ENCODE measurements at places on chromosomes 7 and 10.

GRCh38 chr7:142754681-142755575, 5.7 kb downstream of the PRSS1 start:
- DNase-seq: no peak

DNA sequence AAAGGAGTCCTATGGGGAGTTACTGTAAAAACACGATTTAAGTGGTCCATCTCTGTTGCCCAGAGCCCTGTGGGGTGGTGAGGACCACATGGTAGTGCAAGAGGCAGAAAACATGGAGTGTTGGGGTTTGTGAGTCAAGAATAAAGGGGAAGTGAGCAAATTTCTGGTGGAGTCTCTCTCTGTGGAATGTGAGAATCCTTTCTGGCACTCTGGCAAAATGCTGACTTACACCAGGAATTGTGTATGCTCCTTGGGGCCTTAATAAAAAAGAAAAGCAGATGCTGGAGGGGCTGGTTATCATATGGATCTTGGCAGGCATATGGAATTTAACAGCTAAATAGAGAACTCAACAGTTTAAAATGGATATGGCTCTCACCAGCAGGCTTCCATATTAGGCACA, 486.0 kb downstream of the TNS3 start:
- no peak for DNase-seq

- DNase-seq: no peak
These were observed 122.9 kb upstream of the BET1 start for GRCh38 chr7:94127026-94127425.

GRCh38 chr10:109534193-109534592, 389.1 kb downstream of the XPNPEP1 start:
- DNase-seq: no peak

- no peak for DNase-seq
These were observed 71.9 kb upstream of the STK17A start for GRCh38 chr7:43511029-43511428.

- DNase-seq: no peak
These were observed 12.5 kb upstream of the ARPC1A start for GRCh38 chr7:99313204-99313573.

- DNase-seq: no peak
These were observed 180.9 kb downstream of the ANK3 start for GRCh38 chr10:60208676-60209269.

DNA sequence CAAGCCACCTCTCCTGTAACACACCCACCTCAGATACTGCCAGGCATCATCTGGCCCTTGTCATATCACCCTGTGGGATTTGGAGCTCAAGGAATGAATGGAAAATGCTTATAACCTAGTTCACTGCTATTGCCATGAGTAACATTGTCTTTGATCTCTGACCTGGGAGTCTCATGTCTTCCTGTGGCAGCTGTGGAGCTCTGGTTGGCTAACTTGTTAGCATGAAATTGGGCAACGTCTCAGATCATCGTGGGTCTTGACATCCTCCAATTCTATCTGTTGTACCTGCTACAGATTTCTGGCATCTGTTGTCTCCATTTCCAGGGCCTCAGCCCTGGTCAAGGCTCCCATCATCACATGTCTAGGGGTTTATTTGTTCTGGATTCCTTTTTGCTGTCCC, 2.2 kb upstream of the TMEM270 start:
- DNase-seq: no peak

GRCh38 chr7:116363637-116364432, 135.7 kb upstream of the CAV2 start:
- no peak for DNase-seq

DNA sequence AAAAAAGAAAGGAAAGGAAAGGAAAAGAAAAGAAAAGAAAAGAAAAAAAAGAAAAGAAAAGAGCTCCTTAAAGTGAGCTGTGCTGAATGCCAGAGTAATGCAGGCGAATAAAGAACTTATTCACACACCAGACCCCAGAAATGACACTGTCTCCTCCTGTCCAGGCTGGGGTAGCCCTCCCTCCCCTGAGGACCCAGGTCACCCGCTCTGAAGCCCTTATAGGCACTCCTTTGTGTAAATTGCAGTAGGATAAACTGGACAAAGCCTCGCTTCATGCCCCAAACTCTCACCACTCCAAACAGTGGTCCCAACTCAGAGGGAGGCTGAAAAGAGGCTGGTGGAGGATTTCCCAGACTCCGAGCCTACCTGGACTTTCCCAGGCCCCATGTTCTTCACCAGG, 46.3 kb downstream of the PKD1L1 start:
- DNase-seq: no peak

- no peak for DNase-seq
These were observed 57.8 kb downstream of the CASD1 start for GRCh38 chr7:94567396-94567795.

GRCh38 chr7:94417901-94418300, 23.2 kb downstream of the COL1A2 start:
- no peak for DNase-seq

DNA sequence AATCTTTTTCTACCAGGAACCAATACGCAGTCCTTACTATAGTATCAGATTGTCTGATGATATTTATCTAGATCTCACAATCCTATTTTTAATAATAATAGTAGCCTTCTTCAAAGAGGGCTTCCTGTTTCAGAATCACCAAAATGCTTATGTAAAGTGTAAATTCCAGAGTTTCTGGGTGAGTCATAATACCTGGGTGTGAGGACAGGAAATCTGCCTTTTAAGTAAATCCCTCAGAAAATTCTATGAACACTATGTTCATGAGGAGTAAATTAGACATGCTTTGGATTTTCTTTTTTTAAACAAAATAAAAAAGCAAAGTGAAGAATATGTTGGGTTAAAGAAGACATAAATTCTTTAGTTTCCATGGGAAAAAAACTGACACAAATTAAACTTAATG, 20.5 kb downstream of the DKK1 start:
- no peak for DNase-seq

GRCh38 chr7:132022188-132022587, 465.8 kb upstream of the PODXL start:
- no peak for DNase-seq

DNA sequence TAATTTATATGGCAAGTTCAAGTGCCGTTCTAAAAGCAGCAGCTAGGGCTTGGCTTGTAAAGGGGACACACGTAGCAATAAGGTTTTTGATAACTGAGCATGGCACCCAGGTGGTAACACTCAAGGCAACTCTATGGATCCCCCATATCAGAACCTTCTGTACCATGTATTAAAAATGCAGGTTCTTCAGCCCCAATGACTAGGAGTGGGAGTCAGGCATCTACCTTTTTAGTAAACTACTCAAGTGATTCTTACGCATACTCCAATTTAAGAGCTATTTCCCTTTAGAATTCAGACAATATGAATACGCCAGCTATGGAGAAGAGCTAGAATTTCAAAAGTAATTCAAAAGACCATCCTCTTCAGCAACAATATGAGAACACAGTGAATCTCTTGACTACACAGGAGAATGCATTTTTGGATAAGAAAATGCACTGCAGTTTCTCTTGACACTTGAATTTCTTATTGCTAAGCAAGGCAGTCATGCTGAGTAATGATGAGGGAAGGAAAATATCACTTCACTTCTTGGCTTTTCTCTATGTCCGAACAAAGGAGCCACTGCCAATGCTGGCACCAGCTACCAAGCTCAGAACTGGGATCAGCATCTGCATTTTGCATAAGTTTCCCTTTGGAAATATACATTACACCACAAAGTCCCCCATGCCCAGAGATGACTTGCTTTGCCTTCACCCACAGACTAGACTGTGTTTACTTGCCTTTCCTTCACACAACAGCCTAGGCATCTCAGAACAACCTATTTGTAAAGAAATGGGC, 53.5 kb downstream of the ABLIM1 start:
- no peak for DNase-seq

DNA sequence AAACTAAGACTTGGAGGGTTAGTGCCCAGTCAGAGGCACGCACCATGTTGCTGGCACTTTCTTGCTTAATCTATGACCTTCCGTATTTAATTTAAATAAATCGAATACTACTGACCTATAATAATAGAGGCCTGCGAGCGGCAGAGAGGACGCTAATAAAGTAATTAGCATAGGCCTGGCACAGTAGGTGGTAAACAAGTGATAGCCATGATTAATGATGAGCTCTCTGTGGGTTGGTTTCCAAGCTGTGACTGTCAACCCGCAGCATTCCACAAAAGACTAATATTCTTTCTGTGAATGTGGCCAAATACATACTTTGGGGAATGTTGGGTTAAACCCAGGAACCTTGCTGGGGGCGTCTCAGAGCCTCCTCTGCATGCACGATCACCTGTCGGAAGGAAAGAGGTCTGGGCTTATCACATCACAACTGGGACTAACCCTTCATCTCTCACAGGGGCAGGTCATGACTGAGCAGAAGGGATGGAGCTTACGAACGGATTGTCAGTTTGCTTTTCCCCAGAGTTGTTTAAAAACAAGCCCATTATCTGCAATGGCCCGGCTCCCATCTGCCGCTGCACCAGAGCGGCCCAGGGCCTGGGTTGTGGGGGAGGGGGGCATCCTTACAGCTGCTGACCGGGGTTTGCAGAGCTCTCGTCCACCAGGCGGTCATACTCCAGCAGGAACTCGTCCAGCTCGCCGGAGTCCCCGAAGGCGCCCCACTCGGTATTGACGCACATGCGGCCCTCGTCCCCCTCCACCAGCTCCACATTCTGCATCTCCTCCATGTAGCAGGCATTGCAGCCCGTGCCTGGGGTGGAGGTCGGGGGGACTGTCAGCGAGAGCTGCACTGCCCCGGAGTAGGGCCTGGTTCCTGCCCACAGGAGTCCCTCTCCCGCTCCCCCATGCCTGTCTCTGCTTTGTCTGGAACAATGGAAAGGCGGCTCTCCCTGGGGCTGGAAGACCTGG, 6.2 kb upstream of the MYL7 start:
- DNase-seq: no peak

GRCh38 chr10:34821587-34822585, 6.8 kb upstream of the PARD3 start:
- no peak for DNase-seq

DNA sequence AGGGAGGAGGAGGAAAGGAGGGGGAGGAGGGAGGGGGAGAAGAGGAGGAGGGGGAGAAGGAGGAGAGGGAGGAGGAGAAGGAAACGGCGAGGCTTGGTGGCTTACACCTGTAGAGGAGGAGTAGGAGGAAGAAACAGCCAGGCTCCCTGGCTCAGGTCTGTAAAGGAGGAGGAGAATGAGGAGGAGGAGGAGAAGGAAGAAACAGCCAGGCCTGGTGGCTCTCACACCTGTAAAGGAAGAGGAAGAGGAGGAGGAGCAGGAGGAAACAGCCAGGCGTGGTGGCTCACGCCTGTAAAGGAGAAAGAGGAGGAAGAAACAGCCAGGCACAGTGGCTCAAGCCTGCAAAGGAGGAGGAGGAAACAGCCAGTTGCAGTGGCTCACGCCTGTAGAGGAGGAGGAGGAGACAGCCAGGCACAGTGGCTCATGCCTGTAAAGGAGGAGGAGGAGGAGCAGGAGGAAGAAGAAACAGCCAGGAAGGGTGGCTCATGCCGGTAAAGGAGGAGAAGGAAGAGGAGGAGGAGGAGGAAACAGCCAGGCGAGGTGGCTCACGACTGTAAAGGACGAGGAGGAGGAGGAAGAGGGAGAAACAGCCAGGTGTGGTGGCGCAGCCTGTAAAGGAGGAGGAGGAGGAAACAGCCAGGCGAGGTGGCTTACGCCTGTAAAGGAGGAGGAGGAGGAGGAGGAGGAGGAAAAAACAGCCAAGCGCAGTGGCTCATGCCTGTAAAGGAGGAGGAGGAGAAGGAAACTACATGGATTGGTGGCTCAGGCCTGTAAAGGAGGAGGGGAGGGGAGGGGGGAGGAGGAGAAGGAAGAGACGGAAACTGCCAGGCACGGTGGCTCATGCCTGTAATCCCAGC, 14.9 kb upstream of the CRCP start:
- DNase-seq: peak; percentile 45

- no peak for DNase-seq
These were observed 9.7 kb downstream of the GIMAP5 start for GRCh38 chr7:150746921-150747320.

DNA sequence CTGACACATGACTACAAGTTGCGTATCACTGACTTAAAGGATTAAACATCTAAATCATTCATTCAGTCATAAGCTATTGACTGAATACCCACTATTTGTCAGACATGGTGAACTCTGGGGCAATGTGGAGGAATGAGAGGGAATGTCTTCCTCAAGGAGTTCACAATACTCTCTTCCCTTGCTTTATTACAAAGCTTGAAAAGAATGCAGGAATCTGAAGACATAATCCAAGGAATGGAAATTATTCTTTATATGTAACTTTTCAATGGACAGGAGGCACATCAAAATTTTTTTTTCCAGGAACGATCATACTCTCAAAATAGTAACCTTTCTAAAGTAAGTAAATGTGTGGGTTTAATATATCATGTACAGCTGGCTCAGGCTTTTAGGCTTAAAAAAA, 111.9 kb downstream of the ATXN7L1 start:
- no peak for DNase-seq

DNA sequence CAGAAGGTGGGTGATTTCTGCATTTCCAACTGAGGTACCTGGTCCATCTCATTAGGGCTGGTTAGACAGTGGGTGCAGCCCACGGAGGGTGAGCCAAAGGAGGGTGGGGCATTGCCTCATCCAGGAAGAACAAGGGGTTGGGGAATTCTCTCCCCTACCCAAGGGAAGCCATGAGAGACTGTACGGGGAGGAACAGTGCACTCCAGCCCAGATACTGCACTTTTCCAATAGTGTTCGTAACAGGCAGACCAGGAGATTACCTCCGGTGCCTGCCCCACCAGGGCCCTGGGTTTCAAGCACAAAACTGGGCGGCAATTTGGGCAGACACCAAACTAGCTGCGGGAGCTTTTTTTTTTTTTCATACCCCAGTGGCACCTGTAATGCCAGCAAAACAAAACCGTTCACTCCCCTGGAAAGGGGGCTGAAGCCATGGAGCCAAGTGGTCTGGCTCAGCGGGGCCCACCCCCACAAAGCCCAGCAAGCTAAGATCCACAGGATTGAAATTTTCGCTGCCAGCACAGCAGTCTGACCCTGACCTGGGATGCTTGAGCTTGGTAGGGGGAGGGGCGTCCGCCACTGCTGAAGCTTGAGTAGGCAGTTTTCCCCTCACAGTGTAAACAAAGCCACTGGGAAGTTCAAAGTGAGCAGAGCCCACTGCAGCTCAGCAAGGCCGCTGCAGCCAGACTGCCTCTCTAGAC, 31.2 kb downstream of the ARMC10 start:
- no peak for DNase-seq

DNA sequence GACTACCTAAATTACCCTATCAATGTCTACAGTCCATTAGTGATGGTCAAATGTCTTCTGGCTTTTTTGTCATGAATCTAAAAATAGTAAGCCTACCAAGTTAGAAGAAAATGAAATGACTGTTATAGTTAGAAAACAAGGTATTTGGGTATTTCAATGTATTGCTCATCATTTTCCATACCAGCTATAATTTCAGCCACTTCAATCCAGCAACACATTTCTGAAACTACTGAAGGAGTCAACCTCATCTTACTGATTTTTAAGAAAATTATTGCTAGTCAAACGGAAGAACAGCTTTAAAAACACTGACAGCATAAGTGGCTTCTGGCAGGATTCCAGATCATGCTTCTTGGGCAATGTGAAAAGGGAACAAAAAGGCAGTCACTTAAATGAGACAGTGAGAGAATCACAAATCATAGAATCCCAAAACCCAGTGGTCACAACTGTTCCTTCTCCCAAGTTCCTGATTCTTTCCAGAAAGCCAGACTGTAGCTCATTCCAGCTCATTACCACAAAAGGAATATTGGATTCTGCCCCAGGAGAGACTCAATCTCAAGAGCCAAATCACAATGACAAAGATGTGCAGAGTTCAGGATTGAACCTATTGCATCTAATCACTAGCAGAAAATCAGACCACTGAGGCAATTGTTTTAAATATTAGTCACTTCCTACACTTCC, 61.2 kb upstream of the LRRN3 start:
- DNase-seq: peak; percentile 53

- no peak for DNase-seq
These were observed 991 bp upstream of the FAM204A start for GRCh38 chr10:118343115-118343514.

GRCh38 chr7:34928052-34928451, 109.2 kb downstream of the DPY19L1 start:
- DNase-seq: peak; percentile 70
